ENCODE measurements at places on chromosomes 1 and 21.

DNA sequence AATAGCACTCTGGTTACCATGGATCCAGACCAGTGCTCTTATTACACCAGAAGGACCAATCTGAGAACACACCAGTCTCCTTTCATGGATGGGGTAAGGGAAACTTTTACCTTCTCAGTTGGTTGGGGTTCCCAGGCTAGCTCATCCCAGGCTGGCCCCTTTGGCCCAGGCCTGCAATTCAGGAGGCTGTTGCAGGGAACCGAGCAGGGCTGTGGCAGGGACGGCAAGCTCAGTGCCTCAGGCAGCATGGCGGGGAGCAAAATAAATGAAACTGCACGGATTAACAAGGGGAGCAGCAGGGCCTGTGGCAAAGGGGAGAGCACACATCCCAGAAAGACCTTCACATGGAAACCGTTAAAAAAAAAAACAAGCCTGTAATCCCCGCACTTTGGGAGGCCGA lies 57.0 kb downstream of the DMRTB1 start:
- DNase-seq = no peak

DNA sequence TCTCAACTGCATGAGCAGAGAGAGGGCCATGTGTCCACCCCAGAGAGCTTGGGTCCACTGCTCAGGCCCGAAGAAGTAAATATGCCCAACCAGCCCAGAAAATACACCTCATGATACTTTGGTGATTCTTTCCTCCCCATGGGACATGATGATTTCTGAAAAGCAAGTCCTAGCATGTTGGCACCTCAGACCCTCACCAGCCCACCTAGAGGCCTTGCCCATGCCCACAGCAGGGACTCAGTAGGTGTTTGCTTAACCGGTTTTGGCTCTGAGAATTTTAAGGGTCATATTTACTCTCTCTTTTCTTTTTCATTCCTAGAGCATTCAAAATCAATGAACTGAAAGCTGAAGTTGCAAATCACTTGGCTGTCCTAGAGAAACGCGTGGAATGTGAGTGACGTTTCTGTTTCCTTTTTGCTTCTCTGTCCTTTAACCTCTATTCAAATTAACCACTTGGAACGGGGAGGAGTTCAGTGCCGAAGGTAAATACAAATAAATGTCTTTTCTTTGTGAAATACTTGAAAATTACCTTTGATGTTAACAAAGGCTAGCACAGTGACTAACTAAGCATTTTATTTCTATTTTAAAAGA lies 79.7 kb downstream of the PDE9A start:
- no peak for DNase-seq

GRCh38 chr1:244011786-244012185 lies 39.3 kb upstream of the ZBTB18 start:
- no peak for DNase-seq

GRCh38 chr1:184019069-184019468 lies 18.5 kb downstream of the COLGALT2 start:
- DNase-seq = no peak

DNA sequence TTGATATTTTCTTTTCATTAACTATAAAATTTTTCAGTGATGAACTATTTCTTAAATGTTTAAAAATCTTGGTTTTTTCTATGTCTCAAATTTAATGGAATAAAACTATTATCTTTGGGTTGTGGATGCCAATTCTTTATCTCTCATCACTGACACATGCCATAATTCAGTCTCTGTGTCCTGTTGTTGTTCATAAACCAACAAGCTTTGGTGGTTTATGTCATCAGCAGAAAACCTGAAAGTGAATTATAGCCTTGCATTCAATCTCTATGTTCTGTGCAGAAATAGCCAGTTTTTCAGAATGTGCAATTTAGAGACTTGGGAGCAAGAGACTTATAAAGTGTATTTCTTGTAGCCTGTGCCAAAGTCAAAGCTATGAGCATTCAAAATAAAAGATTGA lies 462.6 kb upstream of the ADGRL4 start:
- DNase-seq = no peak

DNA sequence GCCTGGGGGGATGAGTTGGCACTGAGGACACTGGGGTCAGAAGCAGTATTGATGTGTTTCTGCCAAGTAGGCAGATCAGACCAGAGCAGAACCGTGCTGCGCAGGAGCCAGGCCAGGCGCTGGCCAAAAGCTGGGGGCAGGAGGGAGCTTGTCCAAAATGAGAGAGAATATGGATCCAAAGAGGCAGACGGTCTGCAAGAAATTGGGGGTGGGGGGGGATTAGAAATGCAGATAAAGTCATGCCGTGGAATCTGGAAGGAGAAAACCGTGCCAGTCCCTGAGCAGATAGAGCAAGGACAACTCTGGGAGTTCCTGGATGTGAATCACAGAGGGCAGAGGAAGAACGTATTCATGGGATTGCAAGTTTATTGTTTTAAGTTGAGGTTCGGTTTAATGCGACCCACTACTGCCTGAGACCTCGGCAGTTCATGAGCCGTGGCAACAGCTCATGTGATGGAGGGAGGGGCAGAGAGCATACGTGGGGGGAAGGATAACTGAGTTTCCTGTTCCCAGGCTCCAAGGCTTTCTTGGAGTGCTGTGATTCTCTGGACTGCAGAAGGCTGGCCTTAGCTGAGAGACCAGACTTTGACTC lies 224.0 kb downstream of the FGGY start:
- DNase-seq = no peak

DNA sequence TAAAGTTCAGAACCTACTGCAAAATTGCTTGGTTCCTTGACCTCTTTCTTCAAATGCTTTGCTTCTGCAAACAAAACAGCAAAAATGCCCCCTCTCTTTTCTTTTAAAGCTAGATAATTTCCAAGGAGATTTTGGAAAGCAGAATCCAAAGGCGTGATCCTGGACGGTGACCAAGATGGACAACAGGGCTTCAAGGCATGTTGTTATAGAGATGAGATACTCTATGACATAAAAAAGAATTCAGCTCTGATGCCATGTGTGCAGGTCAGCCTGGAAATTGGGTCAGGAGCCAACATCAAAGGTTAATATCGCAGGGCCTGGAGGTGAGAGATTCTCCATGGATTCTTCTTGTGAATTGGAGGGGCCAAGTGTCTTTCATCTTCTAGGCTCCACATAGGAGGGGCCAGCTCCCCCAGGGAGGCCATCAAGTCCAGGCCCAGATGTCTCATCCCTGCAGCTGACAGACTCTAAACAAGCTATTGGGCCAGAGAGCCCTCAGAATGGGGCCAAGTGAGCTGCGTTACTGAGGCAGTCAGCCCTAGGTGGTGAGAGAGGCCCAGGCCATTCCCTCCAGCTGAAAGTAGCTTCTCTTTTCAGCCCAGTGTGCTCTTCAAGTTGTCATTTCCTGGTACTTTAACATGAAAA lies 45.5 kb downstream of the NMNAT2 start:
- DNase-seq = no peak

GRCh38 chr1:75630004-75630594 lies 19.2 kb upstream of the SLC44A5 start:
- no peak for DNase-seq

DNA sequence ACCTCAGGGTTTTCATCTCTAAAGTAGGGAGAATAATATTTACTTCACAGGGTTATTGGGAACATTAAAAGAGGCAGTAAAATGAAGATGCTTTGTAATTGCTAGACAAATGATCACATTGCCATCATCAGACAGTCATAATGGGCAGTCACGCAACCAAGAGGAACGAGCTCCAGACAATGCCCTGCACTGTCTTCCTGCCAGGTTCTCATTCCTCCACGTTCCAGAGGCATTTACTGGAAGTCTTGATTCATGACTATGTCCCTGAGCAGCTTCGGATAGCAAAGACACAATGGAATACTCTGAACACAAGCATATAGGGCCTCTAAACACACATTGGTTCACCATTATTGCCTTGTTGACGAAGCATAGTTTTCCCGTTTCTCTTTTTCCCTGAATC lies 389.7 kb downstream of the NTNG1 start:
- no peak for DNase-seq

- DNase-seq = no peak
Observed at GRCh38 chr1:151693057-151693651, 23.4 kb downstream of the CELF3 start.

DNA sequence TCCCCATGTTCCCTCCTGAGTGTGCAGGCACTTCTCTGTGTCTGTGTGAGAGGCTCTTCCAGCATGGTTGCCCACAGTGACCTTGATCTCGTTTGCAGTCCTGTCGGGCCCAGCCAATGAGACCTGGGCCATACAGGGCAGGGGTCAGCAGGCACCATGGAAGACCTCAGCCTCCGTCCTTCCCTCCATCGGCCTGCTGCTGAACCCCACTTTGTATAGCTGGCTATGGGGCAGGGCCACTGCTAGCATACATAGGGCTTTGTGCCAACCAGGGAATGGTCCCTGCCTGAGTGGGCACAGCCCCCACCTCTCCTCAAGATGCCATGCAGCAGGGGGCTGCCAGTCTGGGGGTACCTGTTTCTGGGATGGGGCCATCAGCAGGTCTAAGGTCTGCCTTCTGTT lies 3.8 kb downstream of the C1orf35 start:
- DNase-seq = no peak

DNA sequence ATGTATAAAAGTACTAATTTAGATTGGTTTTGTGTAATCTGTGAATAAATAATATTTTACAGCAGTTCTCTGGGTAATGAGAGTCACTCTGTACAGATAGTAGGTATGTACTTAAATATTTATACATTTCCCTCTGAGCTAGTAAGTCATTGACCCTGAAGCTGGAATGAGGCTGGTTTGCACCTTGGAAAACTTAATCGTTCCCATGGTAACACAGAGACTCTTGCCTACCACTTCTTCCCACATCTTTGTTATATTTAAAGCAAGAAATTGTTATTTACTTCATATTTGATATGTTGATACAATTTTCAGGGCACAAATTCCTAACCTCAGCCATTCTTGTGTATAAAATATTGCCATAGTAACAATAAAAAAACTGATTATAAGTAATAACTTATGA lies 13.3 kb upstream of the DR1 start:
- no peak for DNase-seq

DNA sequence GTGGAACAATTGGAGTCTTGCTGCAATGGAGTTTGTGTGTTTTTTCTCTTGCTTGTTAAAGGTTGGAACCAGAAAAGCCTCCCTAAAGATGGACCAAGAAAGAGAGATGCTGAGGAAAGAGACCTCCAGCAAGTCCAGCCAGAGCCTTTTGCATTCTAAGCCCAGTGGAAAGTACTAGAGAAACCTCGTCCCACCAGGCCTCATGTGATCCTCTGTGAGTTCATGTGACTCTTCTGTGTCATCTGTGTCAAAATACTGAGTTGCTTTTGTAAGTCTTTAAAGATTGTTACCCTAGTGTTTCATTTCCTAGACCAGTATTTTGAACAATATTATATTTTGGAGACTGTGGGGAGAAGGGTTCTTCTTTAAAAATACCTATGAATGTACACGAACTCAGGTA lies 12.5 kb upstream of the EFHD2 start:
- no peak for DNase-seq

GRCh38 chr1:96145492-96145891 lies 576.1 kb upstream of the PTBP2 start:
- DNase-seq = no peak

DNA sequence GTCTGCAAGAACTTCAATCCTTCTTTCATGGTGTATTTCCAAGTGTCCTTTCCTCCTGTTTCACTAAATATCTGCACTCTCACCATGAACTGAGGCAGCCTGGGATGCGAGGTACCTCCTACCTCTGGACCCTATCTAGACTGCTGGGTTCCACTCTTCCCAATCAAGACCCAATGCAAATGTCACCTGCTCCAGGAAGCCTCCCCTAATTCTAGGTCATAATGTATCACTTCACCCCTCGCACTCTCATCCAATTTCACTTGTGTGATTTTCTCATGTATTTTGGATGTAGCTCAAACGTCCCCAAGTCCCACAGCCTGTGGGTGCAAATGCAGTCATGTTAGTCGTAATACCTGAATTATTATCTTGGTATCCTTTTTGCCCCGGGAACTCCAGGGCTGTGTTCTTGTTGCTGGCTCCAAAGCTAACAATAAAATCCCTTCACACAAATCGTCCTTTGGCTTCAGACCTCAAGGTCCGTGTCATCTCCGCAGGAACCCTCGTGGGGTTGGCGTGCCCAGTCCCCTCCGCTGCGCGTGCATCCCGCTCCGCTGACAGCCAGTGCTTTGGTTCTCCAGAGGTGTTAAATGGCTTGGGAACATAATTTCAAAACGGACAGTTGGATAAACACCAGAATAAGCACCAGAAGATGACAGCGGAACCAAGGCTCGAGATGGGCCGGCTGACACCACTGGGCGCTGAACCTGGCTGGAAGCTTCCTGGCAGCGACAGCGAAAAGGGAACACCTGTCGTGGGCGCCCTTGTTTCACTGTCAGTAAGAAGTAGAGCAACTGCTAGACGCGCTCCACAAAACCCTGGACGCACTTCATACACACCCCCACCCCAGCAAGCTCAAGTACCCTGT lies 1.0 kb upstream of the BACH1 start:
- DNase-seq = no peak

DNA sequence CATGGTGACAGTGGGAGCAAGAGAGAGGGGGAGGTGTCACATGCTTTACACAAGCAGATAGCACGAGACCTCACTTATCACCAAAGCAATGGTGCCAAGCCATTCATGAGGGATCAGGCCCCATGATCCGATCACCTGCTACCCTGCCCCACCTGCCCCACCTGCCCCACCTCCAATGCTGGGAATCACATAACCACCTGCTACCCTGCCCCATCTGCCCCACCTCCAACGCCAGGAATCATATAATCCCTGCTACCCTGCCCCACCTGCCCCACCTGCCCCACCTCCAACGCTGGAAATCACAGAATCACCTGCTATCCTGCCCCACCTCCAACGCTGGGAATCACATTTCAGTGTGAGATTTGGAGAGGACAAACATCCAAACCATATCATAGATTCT lies 10.6 kb upstream of the AIRE start:
- DNase-seq = no peak

- no peak for DNase-seq
Observed at GRCh38 chr1:1421907-1422464, 910 bp upstream of the ANKRD65 start.

- no peak for DNase-seq
Observed at GRCh38 chr1:53686091-53686964, 52.6 kb downstream of the GLIS1 start.

GRCh38 chr21:28871388-28872010 lies 121.2 kb downstream of the LTN1 start:
- no peak for DNase-seq

GRCh38 chr1:160401487-160401805 lies 1.1 kb downstream of the VANGL2 start:
- DNase-seq = no peak

DNA sequence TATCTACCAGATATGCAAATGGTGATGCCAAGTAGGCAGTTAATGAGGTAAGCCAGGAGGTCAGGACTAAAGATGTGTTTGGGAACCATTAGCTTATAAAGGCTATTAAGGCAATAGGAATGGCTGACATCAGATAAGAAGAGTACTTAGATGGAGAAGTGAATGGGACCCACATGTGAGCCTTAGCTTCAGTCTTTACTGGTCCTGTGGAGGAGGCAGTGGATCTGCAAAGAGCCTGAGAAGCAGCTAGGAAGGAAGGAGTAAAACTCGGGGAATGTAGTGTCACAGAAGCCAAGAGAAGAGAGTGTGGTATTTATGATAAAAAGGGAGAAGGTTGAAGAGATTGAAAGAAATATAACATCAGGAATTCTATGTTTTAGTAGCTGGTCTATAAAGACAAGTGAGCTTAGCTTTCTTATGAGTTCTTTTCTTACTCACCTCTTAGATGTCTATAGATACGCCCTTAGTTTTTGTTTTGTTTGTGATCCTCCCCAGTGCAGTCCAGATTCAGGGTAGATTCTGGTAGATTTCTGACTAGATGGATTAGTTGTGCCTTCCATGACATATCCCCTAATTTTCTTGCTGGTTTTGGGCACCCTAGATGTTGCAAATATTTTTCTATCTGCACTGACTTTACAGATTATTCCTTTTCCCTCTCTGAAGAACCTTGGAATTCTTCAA lies 39.4 kb downstream of the SLAMF6 start:
- DNase-seq = no peak

Data from stimulated activated CD4-positive, alpha-beta T cell treated with anti-CD3 and anti-CD28 coated beads, TNF-alpha, amount 100 ng/mL, for 1 hour (primary cell).